ENCODE measurements at places on chromosomes 4 and X.

DNA sequence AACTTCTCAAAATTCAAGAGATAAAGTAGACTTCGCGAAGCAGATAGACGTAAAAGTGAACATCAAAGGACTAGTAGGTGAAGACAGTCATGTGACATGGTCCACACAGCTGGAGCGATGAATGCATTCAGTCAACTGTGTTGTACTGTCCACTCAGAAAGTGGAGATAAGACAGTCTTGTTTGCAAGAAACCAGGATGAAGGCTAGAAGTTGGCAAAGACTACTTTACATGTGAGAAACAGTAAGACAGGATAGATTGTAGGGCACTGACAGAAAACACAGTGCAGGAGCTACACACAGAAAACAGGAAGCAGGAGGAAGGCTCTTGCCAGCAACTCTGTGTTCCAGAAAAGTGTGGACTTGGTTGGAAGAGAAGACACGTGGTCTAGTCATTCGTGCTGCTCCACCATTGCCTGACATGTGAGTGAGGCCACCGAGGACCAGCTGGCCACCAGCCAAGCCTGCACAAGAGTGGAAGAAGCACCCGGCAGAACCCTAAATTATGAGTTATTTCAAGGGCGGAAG lies 78.9 kb downstream of the FAT1 start:
- DNase-seq, result no peak

GRCh38 chrX:129791336-129791735 lies 11.6 kb downstream of the SASH3 start:
- DNase-seq, result no peak

- no peak for DNase-seq
Observed at GRCh38 chr4:19025031-19025430, 1003.5 kb upstream of the LCORL start.

GRCh38 chr4:5749568-5749967 lies 38.6 kb downstream of the EVC start:
- DNase-seq, result no peak

- DNase-seq, result no peak
Observed at GRCh38 chr4:89382439-89382838, 74.8 kb upstream of the GPRIN3 start.

- DNase-seq, result no peak
Observed at GRCh38 chr4:113040793-113041192, 8.7 kb upstream of the ANK2 start.

GRCh38 chr4:147285751-147286150 lies 195.1 kb upstream of the EDNRA start:
- no peak for DNase-seq

DNA sequence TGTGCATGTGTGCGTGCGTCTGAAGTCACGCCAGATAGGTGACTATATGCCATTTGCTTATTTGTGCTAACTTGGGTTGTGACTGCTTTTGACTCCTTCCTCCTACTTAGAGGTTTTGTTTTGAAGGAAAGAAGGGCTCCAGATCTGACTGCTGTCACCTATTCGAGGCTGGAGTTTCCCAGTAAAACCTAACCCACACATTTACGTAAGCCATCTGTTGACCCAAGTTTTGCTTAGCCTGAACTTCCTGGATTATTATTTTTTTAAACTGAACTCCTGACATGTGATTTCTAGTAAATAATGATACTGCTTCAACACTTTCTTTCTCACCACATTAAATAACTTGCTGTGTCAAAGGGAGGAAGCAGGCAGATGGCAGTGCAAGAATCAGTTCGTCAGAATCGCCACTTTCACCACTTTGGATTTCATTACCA lies 41.5 kb downstream of the DTHD1 start:
- DNase-seq, result peak; percentile 39

DNA sequence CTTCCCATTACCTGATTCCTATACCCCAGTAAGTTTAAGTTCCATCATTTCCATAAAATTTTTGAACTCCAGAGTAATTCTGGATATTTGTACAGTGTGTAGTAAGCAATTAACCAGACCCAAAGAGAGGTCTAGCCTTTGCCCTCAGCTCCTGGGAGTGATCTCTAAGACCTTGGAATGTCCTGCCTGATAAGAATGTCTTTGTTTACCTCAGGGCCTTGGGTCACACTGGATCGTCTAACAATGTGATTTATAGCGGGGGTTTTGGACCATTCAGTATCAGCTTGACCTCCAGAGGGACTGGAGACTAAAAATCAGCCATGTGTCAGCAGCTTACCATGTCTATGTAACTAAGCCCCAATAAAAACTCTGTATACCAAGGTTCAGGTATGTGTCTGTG lies 330.9 kb upstream of the PPP1R2C start:
- no peak for DNase-seq

GRCh38 chr4:4426511-4427120 lies 39.7 kb downstream of the NSG1 start:
- DNase-seq, result no peak

- no peak for DNase-seq
Observed at GRCh38 chr4:99329876-99330275, 8.7 kb upstream of the ADH1B start.

- DNase-seq, result no peak
Observed at GRCh38 chr4:55014876-55015275, 110.5 kb downstream of the KDR start.

DNA sequence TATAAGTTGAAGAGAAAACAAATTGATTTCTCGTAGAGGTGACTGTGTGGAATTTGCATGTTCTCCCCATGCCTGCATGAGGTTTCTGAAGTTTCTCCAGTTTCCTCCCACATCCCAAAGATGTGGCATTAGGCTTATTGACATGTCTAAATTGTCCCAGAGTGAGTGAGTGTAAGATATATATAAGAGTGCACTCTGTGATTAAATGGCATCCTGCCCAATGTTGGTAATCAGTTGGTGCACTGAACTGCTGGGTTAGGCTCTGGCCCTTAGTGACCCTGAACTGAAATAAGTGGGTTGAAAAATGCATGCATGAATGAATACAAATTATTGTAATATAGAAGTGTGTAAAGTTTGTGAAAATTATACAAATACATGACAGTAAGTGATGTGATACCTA lies 1106.5 kb downstream of the TECRL start:
- DNase-seq, result no peak

DNA sequence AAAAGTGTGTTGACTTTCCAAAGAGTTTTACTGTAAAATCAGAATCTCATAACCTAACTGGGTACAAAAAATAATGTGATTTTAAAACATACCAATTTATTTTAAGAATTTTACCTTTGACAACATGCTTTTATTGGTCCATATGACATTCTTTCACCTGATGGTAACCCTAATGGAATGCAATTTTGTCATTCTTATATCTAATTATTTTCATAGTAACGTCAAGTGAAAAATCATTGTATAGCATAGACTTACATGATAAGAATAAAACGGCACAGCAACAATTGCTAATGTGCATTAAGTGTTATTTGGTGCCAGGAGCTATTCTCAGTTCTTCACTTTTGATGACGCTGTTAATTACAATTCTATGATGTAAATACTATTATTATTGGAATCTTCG lies 13.6 kb downstream of the UNC5C start:
- DNase-seq, result no peak

DNA sequence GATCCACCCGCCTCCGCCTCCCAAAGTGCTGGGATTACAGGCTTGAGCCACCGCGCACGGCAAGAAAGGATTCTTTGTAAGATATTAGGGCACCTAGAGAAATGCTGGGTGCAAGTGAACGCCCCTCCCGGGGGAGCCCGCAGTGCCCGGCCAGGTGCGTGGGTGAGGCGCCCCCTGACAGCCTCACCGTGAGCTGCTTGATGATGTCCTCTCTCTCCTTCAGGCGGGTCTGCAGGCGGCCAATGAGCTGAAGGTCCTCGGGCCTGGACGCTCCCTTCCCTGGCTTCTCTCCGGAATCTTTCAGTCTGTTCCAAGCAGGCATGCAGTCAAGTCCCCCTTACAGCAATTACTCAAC lies 21.9 kb downstream of the MED28 start:
- no peak for DNase-seq

DNA sequence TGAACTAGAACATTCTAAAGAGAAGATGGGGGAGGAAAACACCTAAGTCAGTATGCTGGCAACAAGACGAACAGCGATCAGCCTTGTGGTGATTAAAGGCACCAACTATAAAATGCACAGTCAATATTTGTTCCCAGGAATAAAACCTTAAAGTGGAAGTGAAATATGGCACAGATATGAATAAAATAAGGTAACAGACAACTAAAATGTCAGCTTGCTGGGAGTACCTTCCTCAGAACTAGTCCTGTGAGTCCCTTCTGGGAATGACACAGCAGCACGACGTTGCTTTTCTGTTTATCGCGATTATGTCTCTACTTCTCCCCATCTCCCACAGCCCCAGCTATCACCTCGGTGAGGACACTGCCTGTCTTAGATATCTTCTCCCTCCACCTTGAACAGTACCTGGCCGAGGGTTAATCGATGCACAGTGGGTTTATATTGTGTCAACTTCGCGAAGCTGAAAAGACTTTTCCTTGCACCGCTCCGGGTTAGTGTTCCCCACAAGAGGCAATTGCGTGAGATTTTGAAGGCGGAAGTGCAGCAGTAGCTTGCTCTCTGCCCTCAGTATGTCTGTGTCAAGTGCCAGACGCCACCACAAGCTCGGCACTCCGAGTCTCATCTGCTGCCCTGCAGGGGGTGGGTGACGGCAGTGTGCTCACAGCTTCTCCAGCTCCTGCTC lies 17.4 kb downstream of the MTNR1A start:
- no peak for DNase-seq

DNA sequence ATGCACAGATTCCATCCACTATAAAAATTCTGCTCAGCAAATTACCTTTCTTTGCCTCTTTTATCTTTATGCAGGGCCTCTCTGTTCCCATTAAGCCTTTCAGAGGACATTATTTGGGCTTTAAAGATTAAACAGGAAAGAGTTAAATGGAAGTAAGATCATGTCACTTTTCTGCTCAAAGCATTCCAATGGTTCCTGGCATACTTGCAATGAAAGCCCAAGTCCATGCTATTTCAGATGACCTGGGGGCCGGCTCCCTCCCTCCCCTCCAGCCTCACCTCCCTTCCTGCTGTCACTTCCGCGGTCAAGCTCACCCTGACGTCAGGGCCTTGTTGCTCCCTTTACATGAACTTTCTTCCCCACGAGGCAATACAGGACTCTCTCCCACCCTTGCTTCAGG lies 125.5 kb downstream of the C4orf51 start:
- DNase-seq, result no peak

GRCh38 chr4:184420881-184421416 lies 53.4 kb downstream of the IRF2 start:
- no peak for DNase-seq

GRCh38 chr4:98656443-98656842 lies 2.0 kb downstream of the TSPAN5 start:
- no peak for DNase-seq

- DNase-seq, result no peak
Observed at GRCh38 chrX:40050532-40050931, 47.2 kb downstream of the BCOR start.

DNA sequence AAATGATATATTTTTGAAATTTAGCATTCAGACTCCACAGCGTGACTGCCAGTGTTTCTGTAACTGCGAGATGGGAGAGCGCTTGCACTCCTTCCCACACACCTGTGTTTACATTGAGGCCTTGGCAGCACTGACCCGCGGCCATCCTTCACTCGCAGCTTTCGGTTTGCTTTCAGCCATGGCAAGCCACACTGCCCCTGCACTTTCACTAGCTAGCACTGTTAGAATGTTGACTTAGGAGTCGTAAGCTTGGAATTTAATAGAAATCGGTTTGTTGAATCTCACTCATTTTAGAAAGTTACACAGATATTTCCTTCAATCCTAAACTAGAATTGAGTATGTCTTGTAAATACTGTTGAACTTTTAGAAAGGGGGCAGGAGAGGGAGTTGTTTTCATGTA lies 136.2 kb downstream of the CFAP299 start:
- no peak for DNase-seq

DNA sequence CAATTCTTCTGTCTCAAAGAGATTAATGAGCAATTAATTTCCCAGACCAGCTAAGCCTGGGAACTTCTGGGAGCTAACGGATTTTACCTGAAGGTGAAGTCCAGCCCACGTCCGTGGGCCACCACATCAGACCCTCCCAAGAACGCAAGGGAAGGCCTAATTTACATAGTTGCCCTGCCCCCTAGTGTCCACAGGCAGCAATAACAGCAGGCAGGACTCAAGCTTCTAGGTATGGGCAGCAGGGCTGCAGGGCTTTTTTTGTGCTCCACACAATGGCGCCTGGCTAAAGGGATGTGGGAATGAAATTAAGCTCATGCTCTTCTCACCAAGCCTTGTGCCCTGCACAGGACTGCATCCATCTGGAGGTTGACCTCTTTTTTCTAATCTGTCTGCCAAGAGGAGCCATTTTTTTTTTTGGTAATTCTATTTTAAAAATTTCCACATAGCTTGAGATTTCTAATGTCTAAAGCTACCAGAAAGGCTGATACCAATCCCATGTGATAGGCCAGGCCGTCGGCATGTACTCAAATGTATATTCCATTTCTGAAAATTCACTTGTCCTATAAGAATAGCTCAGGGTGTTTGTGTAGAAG lies 111.9 kb upstream of the TMEM164 start:
- DNase-seq, result peak; percentile 8

DNA sequence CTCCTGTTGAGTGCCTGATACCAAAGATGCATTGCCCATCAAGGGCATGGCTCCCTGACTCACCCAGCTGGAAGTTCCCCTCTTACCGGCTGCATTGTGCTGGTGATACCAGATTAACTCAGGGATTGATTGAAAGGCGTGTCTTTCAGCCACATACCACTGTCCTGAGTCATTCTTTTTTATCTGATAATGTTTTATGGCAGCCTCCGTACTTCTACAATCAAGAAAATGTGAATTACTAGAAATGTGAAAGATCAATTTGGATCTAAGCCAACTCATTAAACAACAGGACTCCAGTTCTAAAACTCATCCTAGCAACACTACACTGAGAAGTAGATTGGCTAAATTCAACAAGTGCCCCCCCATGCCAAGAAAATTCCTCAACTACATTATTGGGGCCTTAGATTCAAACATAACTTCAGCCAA lies 40.0 kb downstream of the TXK start:
- DNase-seq, result no peak

GRCh38 chrX:15298780-15299179 lies 16.7 kb downstream of the ASB11 start:
- DNase-seq, result no peak
